ENCODE measurements at places on chromosomes 12 and 14.
A peak's percentile ranks its signal among the peaks of the same experiment; 100 is the strongest.

- no peak for DNase-seq
These were observed 22.1 kb upstream of the E2F7 start for GRCh38 chr12:77087427-77087826.

- DNase-seq: no peak
These were observed 36.3 kb upstream of the PPP1CC start for GRCh38 chr12:110778833-110779577.

DNA sequence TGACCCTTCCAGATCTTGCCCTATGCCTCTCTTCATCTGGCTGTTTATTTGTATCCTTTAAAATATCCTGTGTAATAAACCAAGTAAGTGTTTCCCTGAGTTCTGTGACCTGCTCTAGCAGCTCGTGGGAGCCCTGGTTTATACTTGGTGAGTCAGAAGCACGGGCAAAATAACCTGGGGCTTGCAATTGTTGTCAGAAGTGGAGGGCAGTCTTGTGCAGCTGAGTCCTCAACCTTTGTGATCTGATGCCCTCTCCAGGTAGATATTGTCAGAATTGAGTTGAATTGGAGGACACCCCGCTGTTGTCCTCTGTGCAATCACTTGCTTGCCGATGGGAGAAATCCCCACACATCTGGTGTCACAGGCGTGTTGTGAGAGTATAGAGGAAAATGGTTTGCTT is 62.5 kb upstream of the PRICKLE1 start:
- no peak for DNase-seq

- no peak for DNase-seq
These were observed 57.6 kb downstream of the HEATR5A start for GRCh38 chr14:31362746-31363145.

DNA sequence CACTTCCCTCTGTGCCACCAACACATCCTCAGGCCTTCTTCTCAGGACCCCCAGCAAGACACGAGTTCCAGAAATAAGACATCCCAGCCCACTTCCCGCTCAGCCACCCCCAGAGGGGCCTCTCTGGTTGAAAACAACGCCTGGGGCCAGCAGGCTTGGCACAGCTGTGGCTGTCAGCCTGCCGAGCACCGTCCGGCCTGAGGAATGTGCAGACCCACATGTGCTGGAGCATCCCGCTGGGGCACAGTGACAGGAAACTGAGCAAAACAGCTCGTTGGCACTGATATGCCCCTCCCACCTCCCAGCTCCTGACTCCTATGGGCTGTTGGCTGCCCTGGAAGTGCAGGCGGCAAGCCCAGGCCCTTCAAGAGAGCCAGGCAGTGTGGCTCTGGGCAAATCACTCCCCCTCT is 1.4 kb downstream of the SYNE3 start:
- peak; percentile 97 for DNase-seq

- DNase-seq: no peak
These were observed 90.7 kb downstream of the RERG start for GRCh38 chr12:15130541-15130940.

GRCh38 chr14:75522983-75523318 is 682 bp downstream of the BATF start:
- DNase-seq: no peak

DNA sequence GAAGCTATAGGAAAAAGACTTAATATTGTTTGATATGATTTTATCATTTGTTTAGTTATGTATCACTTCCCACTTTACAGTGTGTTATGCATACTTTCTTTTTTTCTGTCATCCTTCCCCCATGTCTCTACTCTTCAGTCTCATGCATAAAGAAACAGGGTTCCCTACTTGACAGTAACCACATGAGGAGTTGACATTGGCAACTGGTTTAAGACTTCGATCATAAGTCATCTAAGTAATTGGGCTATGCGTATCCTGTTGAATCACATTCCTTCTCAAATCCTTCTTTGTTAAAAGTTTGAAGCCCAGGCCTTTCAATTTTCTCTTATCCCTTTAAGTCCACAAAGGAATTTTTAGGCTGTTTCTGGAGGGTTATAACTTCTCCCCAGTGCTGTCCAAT is 358.7 kb downstream of the RAD51B start:
- no peak for DNase-seq

DNA sequence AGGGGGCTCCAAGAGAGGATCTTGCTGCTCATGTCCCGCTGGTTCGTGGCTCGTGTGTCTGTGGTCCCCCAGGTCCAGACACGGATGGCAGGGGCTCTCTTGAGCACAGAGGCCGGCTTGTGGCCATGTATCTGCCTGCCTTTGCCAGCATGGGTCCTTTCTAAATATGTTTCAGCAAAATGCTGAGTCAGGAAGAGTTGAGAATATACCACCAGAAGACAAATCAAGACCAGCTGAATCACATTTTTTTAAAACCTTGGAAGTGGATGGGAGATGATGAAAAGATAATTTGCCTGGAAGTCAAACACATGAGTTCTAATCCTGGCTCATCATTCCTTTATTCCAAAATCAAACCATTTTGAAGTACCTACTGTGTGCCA is 58.0 kb downstream of the NUAK1 start:
- DNase-seq: no peak

DNA sequence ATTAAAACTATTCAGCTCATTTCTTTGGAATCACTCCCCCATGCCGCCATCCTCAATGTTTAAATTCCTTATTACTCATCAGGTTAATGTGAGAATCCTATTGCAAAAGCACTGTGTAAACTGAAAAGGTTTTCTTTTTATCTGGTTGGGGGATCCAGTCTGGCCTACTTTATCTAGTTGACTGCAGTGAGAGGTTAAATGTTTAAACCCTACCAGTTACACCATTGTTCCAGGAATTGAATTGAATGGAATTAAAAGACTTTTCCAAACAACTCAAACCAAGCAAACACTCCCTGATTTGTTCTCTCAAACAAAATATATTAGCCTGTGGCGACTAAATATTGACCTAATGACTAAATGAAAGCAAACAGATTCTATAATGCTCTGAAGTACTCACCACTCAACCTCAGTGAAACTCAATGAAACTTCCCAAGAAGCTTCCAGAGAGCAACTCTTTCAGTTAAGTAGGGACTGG is 100.5 kb downstream of the VEZT start:
- DNase-seq: no peak

- no peak for DNase-seq
These were observed 935 bp upstream of the CKB start for GRCh38 chr14:103523575-103523954.

GRCh38 chr12:2101771-2102170 is 49.0 kb downstream of the CACNA1C start:
- no peak for DNase-seq

- no peak for DNase-seq
These were observed 204.4 kb downstream of the SYT1 start for GRCh38 chr12:79069009-79069408.

DNA sequence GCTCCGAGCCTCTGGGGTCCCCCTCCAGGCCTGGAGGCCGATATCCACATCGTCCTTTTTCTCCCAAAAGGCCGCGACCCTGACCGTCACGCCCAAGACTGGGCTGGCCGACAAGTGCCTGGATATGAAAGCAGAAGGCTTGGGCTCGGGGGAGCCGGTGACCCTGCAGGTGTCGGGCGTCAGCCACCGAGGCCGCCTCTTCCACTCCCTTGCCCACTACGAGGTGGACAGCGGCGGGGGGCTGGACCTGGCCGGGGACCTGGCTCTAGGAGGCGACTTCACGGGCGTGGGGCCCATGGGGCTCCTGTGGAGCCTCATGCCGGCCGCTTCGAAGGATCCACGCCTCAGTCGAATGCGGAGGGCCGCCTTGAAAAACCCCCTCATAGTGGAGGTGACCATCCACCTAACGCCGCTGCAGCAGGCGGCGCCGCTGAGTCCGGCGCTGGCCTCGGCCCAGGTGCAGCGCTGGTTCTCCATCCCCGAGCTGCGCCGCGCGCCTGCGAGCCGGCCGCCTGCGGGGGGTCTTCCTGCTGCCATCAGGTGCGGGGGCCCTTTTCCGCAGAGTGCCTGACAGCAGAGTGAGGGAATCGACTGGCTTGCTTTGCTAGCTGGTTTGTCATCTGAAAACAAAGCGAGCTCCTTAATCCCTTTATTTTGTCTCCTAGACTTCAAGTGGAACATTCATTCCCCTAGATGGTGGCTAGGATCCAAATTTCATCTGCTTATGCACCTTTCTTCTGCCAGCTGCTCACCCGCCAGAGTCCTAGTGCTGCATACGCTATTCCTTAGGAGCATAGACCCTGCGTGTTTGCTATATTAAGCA is 10.6 kb upstream of the DNAL1 start:
- DNase-seq: peak; percentile 29

- no peak for DNase-seq
These were observed 43.2 kb upstream of the BBS10 start for GRCh38 chr12:76391461-76391860.

- no peak for DNase-seq
These were observed 15.1 kb downstream of the CYP46A1 start for GRCh38 chr14:99699085-99699760.

- DNase-seq: no peak
These were observed 77.7 kb downstream of the KCNK10 start for GRCh38 chr14:88245321-88245720.

DNA sequence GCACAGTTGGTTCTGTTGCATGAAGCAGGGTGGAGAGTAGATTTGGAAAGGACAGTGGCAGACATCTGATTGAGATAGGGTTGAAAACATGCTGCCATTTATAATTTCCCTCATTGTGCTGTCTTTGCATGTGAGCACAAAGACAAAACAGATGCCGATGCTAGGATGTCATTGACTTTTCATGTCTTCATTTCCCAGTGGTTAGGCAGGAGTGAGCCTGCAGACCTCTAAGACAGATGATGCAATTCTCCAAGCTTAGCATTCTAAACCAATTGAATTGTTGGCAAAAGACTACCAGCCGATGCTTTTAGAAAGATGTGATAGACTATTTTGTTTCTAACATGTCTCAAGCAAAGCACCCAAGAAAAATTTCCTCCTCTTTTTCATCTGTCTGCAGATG is 37.1 kb upstream of the PELI2 start:
- DNase-seq: no peak

GRCh38 chr12:122048151-122048550 is 26.5 kb downstream of the BCL7A start:
- DNase-seq: no peak

GRCh38 chr12:96985515-96986362 is 78.7 kb downstream of the NEDD1 start:
- DNase-seq: peak; percentile 36

GRCh38 chr12:26239852-26240815 is 44.8 kb downstream of the SSPN start:
- DNase-seq: no peak

- DNase-seq: peak; percentile 88
These were observed 70.5 kb upstream of the ANO4 start for GRCh38 chr12:100724071-100724470.

GRCh38 chr12:71440345-71440762 is 756 bp downstream of the LGR5 start:
- no peak for DNase-seq

GRCh38 chr12:25014961-25015360 is 66.1 kb upstream of the BCAT1 start:
- no peak for DNase-seq

GRCh38 chr14:36479344-36479743 is 40.7 kb downstream of the NKX2-1 start:
- DNase-seq: no peak

DNA sequence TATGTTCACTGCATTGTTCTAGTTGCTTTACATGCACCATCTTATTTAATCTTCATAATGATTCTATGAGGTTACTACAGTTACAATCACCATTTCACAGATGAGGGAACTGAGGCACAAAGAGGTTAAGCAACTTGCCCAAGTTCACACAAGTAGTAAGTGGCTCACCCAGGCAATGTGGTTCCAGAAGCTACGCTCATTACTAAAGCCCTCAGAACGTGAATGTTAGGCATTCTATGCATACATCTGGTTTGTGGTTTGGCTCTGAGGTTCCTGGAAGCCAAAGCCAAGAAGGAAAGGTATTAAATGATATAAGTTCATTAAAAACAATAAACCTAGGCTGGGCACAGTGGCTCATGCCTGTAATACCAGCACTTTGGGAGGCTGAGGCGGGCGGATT is 14.4 kb upstream of the VRTN start:
- no peak for DNase-seq

DNA sequence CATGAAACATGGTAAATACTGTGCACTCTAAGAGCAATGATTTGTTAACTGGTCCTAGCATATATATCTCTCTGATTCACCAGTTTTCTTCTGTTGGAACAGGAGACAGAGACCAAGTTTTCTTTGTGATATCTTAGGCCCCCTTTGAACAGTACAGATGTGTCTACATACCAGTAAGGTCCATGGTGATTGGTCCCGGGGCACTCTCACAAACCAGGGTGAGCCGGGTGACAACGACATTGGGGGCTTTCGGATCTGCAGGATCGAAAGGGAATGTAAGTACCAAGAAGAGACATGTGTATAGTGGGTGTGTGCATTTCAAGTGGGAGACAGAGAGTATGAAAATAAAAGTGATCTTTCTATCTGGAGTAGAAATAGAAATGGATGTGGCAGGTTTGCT is 11.3 kb upstream of the ERP27 start:
- DNase-seq: no peak

DNA sequence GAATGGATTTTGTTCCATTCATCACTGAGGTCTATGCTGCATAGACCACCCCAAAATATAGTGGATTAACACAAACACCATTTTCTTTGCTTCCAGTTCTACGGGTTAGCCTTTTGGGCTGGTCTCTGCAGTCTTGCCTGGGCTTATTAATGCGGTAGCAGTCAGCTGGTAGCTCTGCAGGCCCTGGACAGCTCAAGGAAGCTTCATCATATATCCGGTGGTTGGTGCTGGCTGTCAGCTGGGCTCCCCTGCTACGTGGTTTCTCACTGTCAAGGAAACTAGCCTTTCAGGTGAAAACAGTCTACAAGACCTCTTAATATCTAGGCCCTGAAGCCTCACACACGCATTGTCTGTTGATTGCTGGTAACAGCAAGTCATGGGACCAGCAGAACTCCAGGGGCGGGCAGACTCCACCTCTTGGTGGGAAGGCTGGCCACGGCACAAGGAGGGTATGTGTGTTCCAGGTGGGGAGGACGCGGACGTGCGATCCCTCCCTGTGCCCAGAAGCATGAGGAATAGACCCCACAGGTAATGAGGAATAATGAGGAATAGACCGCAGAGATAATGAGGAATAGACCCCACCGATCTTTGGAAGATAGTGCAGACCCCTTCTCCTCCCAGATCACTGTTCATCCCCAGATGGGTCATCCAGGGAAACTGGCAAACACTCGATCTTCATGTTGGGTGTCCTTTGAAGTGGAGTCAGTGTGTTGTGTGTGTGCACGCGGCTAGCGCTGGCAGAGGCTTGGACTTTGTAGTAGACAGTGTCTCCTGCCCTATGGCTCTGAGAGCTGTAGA is 13.3 kb downstream of the TSPAN9 start:
- no peak for DNase-seq

GRCh38 chr12:56425193-56425592 is 24.0 kb downstream of the TIMELESS start:
- DNase-seq: no peak

- DNase-seq: no peak
These were observed 352.5 kb downstream of the C12orf50 start for GRCh38 chr12:87676731-87677130.

DNA sequence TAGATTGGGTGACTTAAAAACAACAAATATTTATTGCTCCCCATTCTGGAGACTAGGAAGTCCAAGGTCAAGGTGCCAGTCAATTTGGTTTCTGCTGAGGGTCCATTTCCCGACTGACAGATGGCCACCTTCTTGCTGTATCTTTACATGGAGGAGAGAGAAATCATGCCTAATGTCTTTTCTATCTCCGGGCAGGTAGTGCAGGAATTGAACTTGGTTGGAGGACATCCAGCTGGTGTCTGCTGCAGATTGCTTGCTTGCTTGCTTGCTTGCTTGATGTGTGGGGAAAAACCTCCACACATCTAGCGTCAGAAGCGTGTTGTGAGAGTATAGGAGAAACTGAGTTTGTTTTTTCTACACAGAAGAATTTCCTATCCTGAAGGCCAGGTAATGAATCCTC is 561.4 kb downstream of the DIO2 start:
- no peak for DNase-seq

GRCh38 chr14:30621354-30621939 is 672 bp upstream of the SCFD1 start:
- DNase-seq: no peak
